Stimulated activated CD4-positive, alpha-beta T cell treated with anti-CD3 and anti-CD28 coated beads, Interleukin-1b, Interleukin-23, amount 100 ng/mL, for 1 hour (primary cell): ENCODE measurements at places on chromosomes 3 and 15.

- DNase-seq, result no peak
These were observed 42.2 kb downstream of the SLC9A9 start for GRCh38 chr3:143806038-143806437.

DNA sequence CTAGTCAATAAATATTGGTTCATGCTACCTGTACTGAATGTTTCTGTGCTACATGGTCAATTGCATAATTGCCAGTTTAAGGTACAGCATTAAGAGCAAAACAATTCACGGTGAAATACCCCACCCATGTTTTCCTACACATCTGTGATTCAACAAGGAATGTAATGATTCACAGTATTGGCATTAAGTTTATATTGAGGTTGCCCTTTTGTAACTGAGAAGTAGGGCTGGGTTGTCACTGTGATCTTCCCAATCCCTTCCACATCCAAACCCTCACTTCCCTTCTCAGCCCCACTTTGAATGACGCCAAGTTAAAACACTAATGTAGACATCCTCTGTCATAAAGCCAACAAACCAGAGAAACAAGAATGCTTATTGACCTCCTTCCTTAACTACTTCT, 112.0 kb upstream of the TJP1 start:
- no peak for DNase-seq

DNA sequence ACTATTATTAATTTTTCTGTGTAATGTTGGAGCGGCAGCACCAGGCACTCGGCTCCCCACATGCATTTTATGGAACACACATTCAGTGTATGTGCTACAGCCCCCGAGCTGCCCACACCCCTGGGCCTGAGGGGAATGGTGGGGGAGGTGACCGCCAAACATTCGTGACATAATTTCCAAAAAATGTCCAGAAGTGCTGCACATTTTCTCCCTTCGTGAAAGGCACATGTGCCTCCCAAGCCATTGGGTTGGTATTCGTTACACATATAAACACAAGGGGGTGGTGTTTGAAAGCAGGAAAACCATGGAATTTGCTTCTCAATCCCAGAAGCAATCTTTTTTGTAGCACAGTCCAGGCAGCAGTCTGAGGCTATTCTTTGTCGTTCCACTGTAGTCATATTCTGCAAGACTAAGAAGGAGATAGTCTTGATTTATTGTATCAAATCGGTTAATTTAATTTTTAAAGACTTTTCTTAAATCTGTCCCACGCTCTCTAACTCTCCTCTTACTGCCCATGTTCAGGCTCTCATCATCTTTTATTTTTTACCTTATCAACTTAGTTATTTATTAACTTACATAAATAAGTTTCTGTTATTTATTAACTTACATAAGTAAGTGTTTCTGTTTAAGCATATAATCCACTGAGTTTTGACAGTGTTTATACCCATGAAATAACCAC, 39.2 kb upstream of the POLR2M start:
- no peak for DNase-seq

GRCh38 chr3:190001426-190001825, 119.3 kb downstream of the P3H2 start:
- DNase-seq, result no peak

DNA sequence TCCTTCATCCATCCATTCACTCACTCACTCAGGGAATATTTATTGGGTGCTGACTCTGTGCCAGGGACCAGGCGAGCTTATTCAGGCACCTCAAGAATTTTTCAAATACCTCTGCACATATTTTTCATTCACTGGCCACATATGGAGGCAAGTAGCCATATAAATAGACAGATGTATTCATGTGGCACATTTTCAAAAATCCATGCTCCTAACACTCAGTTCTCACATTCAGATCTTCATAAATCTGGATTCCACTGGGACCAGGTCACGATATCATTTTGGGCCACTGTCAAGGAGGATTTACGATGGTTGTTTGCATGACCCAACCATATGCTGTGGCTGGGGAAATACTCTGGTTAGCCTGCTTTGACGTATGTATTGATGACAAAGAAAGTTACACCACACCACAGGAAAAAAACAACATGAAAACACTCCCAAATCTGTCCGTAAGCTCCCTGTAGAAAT, 241.8 kb upstream of the LRTM1 start:
- no peak for DNase-seq

DNA sequence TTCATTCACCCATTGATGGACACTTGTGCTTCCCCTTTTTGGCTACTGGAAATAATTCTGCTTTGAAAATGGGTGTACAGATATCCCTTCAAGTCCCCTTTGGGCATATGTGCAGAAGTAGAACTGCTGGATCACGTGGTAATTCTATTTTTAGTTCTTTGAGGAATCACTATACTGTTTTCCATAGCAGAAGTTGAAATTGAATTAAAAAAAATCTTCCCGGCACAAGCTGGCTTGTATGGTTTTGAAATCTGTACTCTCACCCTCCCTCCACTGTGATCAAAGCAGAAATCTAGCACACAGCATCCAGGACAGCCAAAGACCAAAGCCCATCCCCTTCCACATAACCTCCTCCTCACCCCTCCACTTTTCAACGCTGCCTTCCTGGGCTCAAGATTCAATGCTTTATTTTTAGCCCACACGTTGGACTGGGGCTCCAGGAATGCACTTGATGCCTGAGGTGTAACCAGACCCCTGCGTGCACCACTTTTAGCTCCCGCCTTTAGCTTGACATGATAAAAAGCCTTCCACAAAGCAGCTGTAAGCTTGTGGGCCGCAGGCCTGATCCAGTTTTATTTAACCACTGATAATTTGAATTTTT, 29.9 kb downstream of the TMEM40 start:
- no peak for DNase-seq

DNA sequence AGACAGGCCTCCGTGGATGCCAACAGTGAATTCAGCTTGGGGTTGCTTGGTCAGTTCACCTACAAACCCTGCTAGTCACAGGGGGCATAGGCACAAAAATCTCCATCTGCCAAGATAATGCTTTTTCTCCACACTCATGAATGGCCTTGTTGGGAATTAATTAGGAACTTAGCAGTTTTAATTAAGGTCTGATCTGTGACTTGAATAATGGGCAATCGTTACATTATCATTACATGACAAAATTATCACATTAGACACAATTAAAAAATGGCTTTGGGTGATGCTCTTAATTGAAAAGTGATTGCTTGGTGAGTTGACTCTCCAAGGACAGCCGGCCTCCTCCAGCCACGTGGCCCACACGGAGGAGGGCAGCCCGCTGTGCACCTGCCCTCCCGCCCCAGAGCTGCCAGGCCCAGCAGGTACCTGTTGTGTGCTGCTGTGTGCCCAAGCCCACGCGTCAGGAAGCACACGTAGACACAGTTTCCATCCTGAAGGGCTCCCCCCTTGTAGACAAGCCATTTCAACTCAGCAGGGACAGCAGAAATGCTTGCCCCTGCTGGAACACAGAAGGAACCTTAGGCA, 274.2 kb downstream of the OCA2 start:
- no peak for DNase-seq

- DNase-seq, result no peak
These were observed 10.9 kb upstream of the CD200R1L start for GRCh38 chr3:112857526-112857925.

DNA sequence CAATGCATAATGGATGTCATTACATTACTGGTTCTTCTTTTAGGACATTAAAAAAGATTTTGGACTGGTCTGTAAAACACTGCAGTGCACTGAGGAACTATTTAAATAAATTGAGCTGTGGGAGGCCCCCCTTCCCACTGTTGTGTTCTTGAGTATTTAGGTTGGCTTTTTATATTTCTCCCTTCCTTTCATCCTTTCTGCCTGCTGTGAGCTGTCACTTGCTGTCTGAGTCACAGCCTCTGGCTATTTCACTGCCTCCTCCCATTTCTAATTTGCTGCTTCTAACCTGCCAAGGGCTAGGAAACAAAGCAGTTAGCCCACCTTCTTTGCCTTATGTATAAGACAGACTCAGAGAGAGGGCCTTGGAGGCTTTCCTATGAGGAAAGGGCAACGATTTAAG, 89.0 kb upstream of the FNDC3B start:
- DNase-seq, result no peak

DNA sequence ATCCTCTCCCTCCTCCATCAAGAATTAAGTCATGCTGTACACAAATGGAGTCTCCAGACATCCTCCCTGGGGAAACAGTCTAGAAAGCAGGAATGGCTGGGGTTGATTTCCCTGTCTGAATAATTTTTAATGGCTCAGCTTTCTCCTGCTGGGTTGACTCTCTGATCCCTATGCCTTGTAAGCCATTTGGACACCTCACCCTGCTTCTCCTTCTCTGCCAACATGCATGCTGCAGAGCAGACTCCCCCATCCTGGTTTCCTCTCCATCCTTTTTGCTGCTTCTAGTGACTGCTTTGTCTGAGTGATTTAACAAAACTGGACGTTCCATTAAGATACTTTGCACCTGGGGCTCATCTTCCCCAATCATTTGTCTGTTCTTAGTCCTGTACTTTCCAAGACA, 22.2 kb downstream of the SV2B start:
- no peak for DNase-seq

DNA sequence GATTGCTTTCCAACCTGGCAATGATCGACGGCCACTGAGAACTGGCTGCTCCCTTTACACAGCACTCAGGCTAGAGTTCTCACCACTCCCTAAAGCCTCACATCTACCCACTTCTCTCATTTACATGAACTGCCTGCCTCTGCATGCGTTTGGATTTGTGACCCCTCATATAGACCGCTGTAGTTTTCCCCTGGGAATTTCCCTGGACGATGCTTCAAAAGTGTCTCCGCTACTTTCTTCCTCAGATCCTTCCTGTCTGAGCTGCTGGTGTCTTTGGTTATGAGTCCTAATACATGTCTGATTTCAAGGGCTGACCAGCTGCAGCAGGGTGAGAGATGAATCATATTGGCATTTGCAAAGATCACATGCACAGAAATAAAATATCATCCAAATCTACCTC, 116.7 kb upstream of the ETV5 start:
- DNase-seq, result no peak

DNA sequence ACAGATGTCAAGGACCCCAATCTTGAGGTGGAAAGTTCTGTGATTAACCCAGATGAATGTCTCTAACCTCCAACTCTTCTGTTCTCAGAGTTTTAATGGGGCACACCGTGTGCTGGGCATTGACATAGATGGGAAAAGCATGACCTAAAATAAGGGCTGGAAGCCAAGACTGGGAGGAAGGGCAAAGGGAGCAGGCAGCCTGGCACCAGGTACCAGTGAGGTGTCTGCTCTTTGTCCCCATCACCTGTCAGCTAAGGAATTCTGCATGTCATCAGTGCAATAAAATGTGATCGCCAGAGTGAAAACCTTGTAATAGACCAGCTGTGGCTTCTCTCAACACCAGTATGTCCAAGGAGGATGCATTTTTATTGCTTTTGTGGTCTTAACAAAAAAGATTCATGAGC, 143.5 kb upstream of the TPM1 start:
- DNase-seq, result no peak

- DNase-seq, result no peak
These were observed 118.4 kb upstream of the FLNB start for GRCh38 chr3:57889807-57890206.

GRCh38 chr15:61029082-61029481, 200.0 kb downstream of the RORA start:
- no peak for DNase-seq

GRCh38 chr3:169746924-169747323, 17.9 kb downstream of the TERC start:
- DNase-seq, result no peak

DNA sequence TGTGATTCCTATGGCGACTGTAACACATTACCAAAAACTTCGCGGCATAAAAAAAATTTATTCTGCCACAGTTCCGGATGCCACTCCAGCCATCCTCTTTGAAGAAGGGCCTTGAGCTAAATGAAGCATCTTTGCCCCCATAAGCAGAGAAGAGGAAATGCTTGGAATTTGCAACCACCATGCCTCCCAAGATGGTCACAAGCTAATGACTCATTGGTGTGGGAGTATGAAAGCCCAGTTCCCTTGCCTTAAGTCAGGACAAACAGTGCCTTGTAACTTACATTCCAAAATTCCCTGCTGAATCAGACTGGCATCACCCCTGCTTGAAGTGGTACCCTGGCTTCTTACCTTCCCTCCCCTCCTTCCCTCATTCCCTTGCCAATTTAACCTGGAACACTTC, 1077.4 kb downstream of the EPHA3 start:
- no peak for DNase-seq

- DNase-seq, result no peak
These were observed 379.8 kb downstream of the VPS13C start for GRCh38 chr15:61680260-61681037.

DNA sequence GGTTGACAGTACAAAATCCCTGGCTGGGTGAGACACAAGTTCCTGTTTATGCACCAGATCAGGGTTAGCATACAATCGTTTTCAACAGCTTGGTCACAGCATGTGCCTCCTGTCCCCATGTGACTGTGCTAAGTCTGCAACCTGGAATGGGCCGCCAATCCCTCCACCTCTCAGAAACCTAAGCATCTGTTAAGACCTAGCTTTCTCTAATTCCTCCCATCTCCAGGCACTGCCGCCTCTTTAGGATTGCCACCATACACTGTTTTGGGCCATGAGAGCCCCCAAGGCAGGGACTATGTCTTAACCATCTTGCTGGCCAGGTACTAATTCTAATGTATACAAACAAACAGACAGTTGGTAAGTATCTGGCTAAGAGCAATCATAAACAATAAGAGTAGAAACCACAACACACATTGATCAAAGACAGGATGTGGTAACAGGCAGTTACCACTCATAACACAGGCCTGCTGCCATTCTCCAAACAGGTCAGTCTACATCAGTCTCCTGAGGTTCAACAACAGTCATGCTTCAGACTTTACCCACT, 25.6 kb downstream of the SEC22C start:
- DNase-seq, result no peak

DNA sequence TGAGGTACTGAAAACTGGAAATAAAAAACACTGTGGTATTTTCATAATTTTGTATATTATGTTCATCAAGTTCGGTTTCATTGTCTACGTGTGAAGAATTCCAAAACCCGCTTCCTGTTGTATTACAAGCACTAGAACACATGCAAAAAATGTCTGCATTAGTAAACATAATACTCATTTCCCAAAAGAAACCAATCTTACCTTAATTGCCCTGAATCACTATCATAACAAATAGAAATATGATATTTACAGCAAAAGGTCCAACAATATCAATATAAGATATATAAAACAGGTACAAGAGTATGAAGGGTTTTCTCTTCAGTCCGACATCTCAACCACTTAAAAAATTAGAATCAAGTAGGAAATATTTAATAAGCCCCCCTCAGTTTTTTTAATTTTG, 26.3 kb upstream of the GP5 start:
- no peak for DNase-seq
